ENCODE measurements at places on chromosomes 1 and 21. TPM values are rescaled to one million over a fixed set of nuclear protein-coding genes. Genes with fewer than 3 reads are reported as not detected.

- peaks cover 18% of the 10 kb centered on the region for H3K4me1 ChIP-seq
- no peaks in the 10 kb centered on the region for H3K27me3 ChIP-seq
- no peak overlapping the region for H3K4me3 ChIP-seq
- no peaks in the 10 kb centered on the region for H3K36me3 ChIP-seq
Measured at GRCh38 chr21:42254651-42255601, 36.0 kb downstream of the ABCG1 start.

GRCh38 chr1:44401256-44402228 lies 3.5 kb upstream of the RNF220 start:
- H3K36me3 ChIP-seq = no peaks in the 10 kb centered on the region
- no peak overlapping the region for H3K27ac ChIP-seq
- no peak overlapping the region for H3K4me3 ChIP-seq

DNA sequence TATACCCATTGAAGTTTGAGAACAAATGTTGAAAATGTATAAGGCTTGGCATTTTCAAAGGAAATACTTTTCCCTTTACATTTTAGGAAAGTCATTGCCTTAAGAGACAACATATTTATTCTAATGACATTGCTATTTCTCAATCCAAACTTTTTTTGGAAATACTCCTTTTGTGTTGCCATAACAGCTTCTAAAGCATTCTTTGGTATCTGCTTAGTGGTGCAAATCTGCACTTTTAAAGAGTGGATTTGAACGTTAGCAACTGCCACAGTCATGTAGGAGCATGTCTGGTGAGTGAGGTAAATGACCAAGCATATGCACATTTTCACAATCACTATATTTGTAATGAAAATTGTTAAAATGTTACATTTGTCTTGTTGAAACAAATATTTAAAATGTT lies 124.4 kb upstream of the GORAB start:
- no peak overlapping the region for H3K4me3 ChIP-seq
- H3K27ac ChIP-seq = no peak overlapping the region
- peaks cover 4% of the 10 kb centered on the region for H3K27me3 ChIP-seq
- DNase-seq = no peak
- H3K4me1 ChIP-seq = no peaks in the 10 kb centered on the region
- no peaks in the 10 kb centered on the region for H3K36me3 ChIP-seq

- no peak within 1 kb of the TSS for H3K27ac ChIP-seq
- no peak within 1 kb of the TSS for H3K4me3 ChIP-seq
- no peaks in the 10 kb centered on the region for H3K36me3 ChIP-seq
Measured at GRCh38 chr21:44681861-44682579, at the start of gene KRTAP12-1. TSS of gene KRTAP12-1 (minus strand) at chr21:44682163. CDS start at chr21:44682123, 40 bp downstream.

- H3K36me3 ChIP-seq = no peaks in the 10 kb centered on the region
- H3K27me3 ChIP-seq = no peaks in the 10 kb centered on the region
- H3K4me1 ChIP-seq = peaks cover 27% of the 10 kb centered on the region
- H3K27ac ChIP-seq = no peak overlapping the region
- H3K4me3 ChIP-seq = no peak overlapping the region
Measured at GRCh38 chr1:3035563-3036446, 14.5 kb downstream of the ACTRT2 start.

DNA sequence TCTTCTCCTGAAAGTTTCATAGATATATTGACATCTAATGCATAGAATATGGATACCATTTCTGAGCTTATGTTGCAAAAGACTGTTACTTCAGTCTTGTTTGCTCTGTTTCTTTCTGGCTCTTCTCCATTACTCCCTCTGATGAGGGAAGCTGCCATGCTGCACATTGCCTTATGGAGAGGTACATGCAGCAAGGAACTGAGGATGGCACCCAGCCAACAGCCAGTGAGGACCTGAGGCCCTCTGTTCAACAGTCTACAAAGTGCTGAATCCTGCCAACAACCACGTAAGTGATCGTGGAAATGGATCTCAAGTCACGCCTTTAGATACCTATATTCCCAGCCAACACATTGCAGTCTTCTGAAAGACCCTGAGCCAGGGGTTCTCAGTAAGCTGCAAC lies 66.6 kb upstream of the ADAMTS5 start:
- DNase-seq = no peak
- no peak overlapping the region for H3K4me3 ChIP-seq
- no peaks in the 10 kb centered on the region for H3K36me3 ChIP-seq
- H3K4me1 ChIP-seq = no peaks in the 10 kb centered on the region
- no peak overlapping the region for H3K27ac ChIP-seq

Gene GJA9
- not detected for total RNA-seq

- DNase-seq = no peak
- no peaks in the 10 kb centered on the region for H3K27me3 ChIP-seq
- peaks cover 4% of the 10 kb centered on the region for H3K36me3 ChIP-seq
- H3K4me3 ChIP-seq = no peak overlapping the region
- H3K4me1 ChIP-seq = no peaks in the 10 kb centered on the region
- no peak overlapping the region for H3K27ac ChIP-seq
Measured at GRCh38 chr1:62084310-62084890, 110.2 kb upstream of the L1TD1 start.

DNA sequence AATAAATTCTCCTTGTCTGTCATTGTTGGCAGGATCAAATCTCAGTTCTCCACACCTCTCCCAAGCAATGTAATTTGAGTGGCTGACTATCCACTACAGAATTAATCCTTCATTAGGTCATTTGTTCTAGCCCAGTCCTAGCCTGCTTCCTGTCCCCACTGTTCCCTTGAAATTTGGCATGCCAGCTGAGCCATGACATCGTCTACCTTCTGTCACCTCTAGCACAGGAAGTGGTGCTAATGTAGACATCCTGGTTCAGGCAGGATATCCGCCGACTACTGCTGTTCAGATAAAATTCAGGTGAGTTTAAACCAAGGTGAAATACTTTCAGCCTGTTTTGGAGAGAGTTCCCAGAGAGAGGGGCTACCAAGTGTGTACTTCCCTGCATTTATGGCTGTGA lies 5.9 kb downstream of the CHRM3 start:
- DNase-seq = no peak
- H3K36me3 ChIP-seq = no peaks in the 10 kb centered on the region
- peaks cover 54% of the 10 kb centered on the region for H3K27me3 ChIP-seq
- no peak overlapping the region for H3K27ac ChIP-seq
- H3K4me1 ChIP-seq = peaks cover 14% of the 10 kb centered on the region
- H3K4me3 ChIP-seq = no peak overlapping the region

GRCh38 chr1:51489472-51489871 lies 29.6 kb downstream of the EPS15 start:
- no peak overlapping the region for H3K27ac ChIP-seq
- H3K36me3 ChIP-seq = peaks cover 3% of the 10 kb centered on the region
- no peaks in the 10 kb centered on the region for H3K27me3 ChIP-seq

GRCh38 chr1:86991549-86992186 lies 77.2 kb downstream of the HS2ST1 start:
- peaks cover 5% of the 10 kb centered on the region for H3K36me3 ChIP-seq
- peaks cover 2% of the 10 kb centered on the region for H3K4me1 ChIP-seq
- H3K27me3 ChIP-seq = no peaks in the 10 kb centered on the region
- H3K27ac ChIP-seq = no peak overlapping the region
- DNase-seq = no peak

Gene ATP6V1G3
- total RNA-seq = not detected

Gene DCST1
- not detected for total RNA-seq

DNA sequence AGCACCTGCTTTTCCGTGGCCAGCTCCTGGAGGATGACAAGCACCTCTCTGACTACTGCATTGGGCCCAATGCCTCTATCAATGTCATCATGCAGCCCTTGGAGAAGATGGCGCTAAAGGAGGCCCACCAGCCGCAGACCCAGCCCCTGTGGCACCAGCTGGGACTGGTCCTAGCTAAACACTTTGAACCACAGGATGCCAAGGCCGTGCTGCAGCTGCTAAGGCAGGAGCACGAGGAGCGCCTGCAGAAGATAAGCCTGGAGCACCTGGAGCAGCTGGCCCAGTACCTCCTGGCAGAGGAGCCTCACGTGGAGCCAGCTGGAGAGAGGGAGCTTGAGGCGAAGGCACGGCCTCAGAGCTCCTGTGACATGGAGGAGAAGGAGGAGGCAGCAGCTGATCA lies 413 bp downstream of the UBL4B start:
- H3K4me1 ChIP-seq = no peaks in the 10 kb centered on the region
- H3K27ac ChIP-seq = no peak overlapping the region
- H3K27me3 ChIP-seq = peaks cover 11% of the 10 kb centered on the region
- H3K36me3 ChIP-seq = no peaks in the 10 kb centered on the region

Gene CCDC27
- total RNA-seq = not detected

DNA sequence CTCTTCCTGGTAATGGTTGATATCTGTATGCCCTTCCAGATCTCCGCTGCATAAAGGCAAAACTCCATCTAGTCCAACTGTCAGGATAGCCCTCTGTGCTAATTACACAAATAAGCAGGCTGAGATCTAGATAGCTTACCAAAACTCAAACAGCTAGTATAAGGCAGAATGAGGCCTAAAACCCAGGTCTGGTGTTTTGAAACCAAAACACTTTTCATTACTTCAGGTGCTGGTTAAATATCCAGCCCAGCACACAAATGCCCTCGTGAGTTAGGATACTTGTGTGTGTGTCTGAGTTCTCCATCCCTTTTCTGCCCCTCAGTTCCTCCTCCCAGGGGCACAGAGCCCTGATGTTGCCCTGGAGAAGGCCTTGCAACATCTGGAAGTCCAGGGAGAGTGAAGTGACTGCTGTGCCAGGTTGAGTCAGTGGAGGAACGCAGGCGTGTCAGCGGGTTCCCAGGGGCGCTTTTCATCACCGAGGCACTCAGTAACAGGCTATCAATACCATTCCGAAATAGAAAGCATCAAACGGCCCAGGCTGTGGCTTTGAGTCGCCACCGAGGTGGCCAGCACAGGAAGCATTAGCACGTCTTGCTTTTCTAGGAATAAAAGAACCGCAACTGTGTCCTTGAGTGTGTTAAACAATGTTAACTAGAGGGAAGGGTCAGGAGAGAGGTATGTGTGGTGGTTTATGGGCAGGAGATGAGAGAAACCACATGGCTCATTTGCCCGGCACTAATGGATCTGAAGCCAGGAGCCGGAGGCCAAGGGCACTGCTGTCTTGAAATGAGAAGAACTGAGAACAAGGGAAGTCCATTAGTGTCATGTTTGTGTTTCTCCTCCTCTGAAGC lies 90.7 kb upstream of the WLS start:
- H3K27ac ChIP-seq = no peak overlapping the region
- no peaks in the 10 kb centered on the region for H3K4me1 ChIP-seq
- no peaks in the 10 kb centered on the region for H3K27me3 ChIP-seq
- H3K4me3 ChIP-seq = no peak overlapping the region
- no peaks in the 10 kb centered on the region for H3K36me3 ChIP-seq
- no peak for DNase-seq

DNA sequence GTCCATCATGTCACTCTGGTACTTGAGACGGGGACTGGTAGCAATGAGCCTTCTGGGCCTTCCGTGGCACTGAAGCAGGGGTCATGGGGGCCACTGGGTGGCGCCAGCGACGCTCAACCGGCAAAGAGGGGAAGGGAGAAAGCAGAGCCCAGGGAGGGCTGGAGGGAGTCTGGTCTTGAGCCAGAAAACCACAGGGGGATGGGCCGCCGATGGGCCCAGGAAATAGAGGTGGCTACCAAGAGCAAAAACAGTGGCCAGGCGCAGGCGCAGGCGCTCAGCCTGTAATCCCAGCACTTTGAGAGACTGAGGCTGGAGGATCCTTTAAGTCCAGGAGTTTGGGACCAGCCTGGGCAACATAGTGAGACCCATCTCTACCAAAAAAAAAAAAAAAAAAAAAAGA lies 21.8 kb downstream of the EXOC8 start:
- no peaks in the 10 kb centered on the region for H3K36me3 ChIP-seq
- no peak overlapping the region for H3K4me3 ChIP-seq
- H3K4me1 ChIP-seq = no peaks in the 10 kb centered on the region
- no peak overlapping the region for H3K27ac ChIP-seq

GRCh38 chr1:35958558-35958957 lies 27.7 kb downstream of the AGO3 start:
- peaks cover 6% of the 10 kb centered on the region for H3K36me3 ChIP-seq
- no peak overlapping the region for H3K27ac ChIP-seq
- H3K4me3 ChIP-seq = no peak overlapping the region
- no peak for DNase-seq
- H3K27me3 ChIP-seq = no peaks in the 10 kb centered on the region

DNA sequence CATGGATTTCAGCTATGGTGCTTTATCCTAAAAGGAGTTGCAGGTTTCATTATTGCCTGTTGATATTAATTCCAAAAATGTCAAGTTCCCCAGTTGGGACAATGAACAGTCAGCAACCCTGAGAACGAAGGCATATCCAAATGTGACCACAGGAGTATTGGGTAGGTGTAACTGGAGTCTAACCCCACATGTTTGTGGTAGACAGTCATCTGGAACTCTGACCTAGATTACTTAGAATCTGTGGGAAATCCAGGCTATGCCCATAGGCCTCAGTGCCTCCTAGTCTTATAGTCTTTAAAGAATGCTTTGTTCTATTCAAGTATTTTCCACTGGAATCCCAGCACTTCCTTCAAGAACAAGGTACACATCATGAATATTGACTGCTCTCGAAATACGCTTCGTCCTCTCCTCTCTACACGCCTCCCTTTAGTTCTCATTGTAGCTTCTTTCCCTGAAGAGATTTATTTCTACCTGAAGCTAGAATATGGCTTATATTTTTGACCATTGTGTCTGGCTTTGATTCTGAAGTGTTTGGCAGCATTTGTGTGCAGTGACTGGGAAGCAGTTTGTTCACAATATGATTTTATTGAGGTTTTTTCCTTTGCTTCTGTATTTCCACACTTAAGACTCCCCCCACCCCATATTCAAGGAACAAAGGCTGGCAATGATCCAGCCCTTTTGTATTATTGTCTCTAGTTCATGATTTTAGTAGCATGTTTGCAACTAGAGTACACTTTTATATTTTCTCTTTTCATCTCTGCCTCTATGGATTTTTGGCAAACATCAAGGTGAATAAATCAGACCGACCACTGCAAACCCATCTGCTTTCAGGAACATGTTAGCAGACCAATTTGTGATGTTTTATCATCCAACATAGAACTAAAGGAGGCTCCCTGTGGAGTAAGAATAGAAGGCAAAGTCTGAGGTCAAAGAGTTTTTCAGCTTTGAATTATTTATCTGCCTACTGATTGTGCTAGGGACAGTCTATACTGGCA lies 178.6 kb downstream of the GPR52 start:
- no peaks in the 10 kb centered on the region for H3K4me1 ChIP-seq
- H3K27ac ChIP-seq = no peak overlapping the region
- no peak for DNase-seq
- no peaks in the 10 kb centered on the region for H3K27me3 ChIP-seq
- no peak overlapping the region for H3K4me3 ChIP-seq

Data from activated naive CD4-positive, alpha-beta T cell treated with anti-CD3 and anti-CD28 coated beads for 36 hours (primary cell).